Activated CD8-positive, alpha-beta T cell treated with anti-CD3 and anti-CD28 coated beads for 36 hours (primary cell): ENCODE measurements at places on chromosomes 2 and 18.

DNA sequence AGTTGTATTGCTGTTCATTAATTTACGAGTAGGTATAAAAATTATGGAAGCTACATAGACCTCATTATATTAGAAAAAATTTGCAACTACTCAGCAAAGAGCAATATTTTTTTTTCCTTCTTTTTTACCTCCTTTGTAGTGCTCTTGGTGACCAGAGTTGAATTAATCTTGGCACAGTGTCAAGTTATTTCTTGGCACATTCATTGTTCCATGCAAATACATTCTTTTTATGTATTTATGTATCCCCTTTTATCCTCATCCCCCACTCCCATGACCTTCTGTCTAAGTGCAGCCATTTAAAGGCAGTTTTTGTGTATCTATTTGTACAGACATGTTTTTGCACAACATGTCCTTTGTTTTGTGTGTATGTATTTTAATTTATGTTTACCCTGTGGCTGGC lies 224.5 kb downstream of the CCDC102B start:
- DNase-seq = no peak

DNA sequence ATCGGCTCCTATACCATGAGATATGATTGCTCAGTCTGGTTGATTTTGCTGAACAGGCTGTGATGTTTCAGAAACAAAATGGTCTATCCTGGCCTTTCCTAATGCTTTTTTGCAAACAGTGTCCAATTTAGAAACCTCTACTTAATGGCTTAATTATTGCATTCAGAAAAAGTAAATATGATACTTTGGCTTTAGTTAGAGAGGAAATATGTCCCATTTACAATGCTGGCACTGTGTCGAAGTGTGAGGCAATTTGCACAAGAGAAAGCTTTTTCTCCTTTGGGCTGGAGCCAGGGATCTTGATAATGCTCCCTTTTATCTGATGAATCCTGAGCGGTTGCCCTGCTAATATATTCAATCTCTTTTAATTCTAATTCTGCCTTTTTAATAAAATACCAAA lies 418.9 kb downstream of the EPHA4 start:
- no peak for DNase-seq

DNA sequence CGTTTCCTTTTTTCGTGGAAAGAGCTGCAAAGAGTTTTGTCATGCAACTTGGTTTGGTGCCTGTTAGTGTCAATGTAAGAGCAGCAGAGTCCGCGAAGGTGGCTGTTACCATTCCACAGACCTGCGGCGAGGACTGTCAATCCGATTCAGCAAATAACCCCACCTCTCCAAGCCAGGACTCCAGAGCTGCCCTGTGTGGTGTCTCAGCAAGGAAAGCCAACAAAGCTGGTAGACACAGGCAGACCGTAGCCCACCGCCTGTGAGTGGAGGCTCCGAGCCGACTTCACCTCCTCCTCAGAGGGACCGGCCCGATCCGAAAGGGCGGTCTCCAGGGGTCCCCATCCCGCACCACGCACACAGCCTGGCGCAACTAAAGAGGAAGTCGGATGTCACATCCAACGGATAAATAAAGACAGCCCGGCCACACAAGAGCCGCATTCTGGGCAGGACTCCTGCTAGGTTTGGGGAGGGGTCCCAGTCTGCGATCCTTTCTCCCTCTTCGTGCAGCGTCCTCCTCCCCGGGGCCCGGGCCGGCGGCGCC lies 819 bp downstream of the ANKRD44 start:
- DNase-seq = peak; percentile 80

- DNase-seq = no peak
Observed at GRCh38 chr2:59900728-59901452, 652.6 kb downstream of the BCL11A start.

DNA sequence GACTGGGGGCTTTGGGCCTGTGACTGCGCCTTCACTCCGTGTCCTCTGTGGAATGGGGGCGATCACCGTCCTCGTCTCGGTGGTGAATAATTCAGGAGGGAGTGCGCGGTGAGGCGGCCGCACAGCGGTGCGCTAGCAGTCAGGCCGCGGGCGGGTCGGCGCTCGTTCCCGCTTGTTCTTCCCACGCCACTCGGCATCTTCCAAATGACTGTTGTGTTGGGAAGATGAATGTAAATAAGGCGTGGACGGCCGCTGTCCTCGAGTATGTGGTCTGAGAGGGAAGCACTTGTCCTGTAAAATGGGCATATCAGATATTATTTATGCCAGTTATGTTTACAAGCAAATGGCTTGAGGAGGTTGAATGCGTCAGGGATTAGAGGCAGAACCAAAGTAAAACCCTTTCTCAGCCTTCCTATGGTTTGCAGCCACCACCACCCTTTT lies 608 bp upstream of the VPS4B start:
- no peak for DNase-seq

GRCh38 chr2:85066006-85066740 lies 67.0 kb upstream of the TCF7L1 start:
- DNase-seq = no peak

GRCh38 chr2:118046634-118047210 lies 32.9 kb upstream of the CCDC93 start:
- DNase-seq = no peak

DNA sequence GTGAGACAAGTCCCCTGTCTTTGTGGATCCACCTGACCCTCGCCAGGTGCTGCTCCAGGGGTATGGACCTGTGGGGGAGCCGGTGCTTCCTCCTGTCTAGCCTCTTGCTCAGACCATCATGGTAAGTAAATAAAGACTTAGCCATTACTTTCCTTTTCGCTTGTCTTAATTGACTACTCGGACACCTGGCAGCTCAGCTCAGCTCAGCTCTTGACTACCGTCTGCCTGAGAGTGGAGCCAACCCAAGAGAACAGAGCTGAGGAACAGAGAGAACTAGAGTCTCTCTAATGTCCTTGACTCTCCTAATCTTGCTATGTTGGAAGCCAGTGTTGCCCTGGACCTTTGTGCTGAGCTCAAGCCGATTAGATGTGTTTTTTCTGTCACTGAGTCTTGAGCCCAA lies 170.3 kb upstream of the CXCR4 start:
- DNase-seq = no peak

- DNase-seq = no peak
Observed at GRCh38 chr18:32893915-32894314, 121.1 kb upstream of the KLHL14 start.

- no peak for DNase-seq
Observed at GRCh38 chr2:12463189-12463588, 253.5 kb upstream of the TRIB2 start.

- DNase-seq = no peak
Observed at GRCh38 chr2:182543741-182544525, 117.1 kb upstream of the PDE1A start.

GRCh38 chr18:46160050-46160798 lies 56.0 kb downstream of the HAUS1 start:
- DNase-seq = no peak
